Breast epithelium (tissue), 4 donors: ENCODE measurements at places on chromosomes 3 and 15. TPM values are rescaled to one million over a fixed set of nuclear protein-coding genes. Genes with fewer than 3 reads are reported as not detected.

Gene PRTG
- total RNA-seq, result 11.6 TPM

Gene COPS2
- total RNA-seq, result 96.8 TPM

Gene C3orf52
- 0.64 TPM for total RNA-seq

Gene NT5DC2
- total RNA-seq, result 26.5 TPM

- H3K27me3 ChIP-seq, result no peaks in the 10 kb centered on the region
- peak; percentile 62 for DNase-seq
Observed at GRCh38 chr15:45205192-45205591, 17.4 kb upstream of the SHF start.

- H3K27me3 ChIP-seq, result no peaks in the 10 kb centered on the region
- no peak overlapping the region for H3K27ac ChIP-seq
- no peaks in the 10 kb centered on the region for H3K36me3 ChIP-seq
- no peak overlapping the region for H3K4me3 ChIP-seq
- no peaks in the 10 kb centered on the region for H3K4me1 ChIP-seq
- DNase-seq, result no peak
Observed at GRCh38 chr3:69126999-69127398, 4.6 kb upstream of the LMOD3 start.

- H3K27me3 ChIP-seq, result no peaks in the 10 kb centered on the region
- no peaks in the 10 kb centered on the region for H3K4me1 ChIP-seq
- no peak overlapping the region for H3K4me3 ChIP-seq
- H3K27ac ChIP-seq, result peak overlapping the region; percentile 69
- no peak for DNase-seq
Observed at GRCh38 chr3:61616586-61616985, 55.2 kb downstream of the PTPRG start.

- no peak for DNase-seq
- no peaks in the 10 kb centered on the region for H3K27me3 ChIP-seq
- no peaks in the 10 kb centered on the region for H3K36me3 ChIP-seq
- no peaks in the 10 kb centered on the region for H3K4me1 ChIP-seq
- no peak overlapping the region for H3K27ac ChIP-seq
- no peak overlapping the region for H3K4me3 ChIP-seq
Observed at GRCh38 chr3:155641956-155642355, 102.9 kb downstream of the PLCH1 start.

DNA sequence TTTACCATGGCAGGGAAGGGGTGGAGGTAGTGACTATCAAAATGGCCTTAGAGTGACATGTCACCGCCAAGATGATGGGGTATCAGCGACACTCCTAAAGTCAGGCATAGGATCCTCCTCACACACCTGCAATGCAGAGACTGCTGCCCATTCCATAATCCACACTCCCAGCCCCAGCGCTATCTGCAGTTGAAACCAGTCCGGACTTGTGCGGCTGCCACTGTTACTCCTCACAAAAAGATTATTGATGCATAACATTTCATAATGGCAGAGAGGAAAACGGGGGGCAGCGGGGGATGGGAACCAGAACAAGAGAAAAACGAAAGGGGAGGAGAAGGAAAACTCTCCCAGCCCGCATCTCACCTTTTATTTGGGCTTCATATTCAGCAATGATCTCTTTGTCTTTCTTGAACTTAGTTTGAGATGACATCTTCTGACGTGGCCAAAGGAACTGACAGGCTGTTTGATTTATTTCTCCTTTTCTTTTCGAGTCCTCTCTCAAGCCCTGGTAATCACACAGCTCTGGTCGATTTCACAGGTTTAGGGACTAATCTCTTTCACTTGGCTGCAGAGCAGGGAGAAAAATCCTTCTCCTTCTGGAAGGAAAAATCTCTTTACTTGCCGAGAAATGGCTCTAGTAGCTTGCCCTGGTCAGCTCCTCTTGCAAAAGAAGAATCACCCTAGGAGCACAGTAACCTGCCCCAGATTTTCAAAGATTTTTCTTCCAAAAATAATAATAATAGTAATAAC is 749 bp downstream of the SRGAP3 start:
- H3K27me3 ChIP-seq, result no peaks in the 10 kb centered on the region
- H3K36me3 ChIP-seq, result no peaks in the 10 kb centered on the region
- H3K27ac ChIP-seq, result peak overlapping the region; percentile 23
- peaks cover 7% of the 10 kb centered on the region for H3K4me1 ChIP-seq

- no peaks in the 10 kb centered on the region for H3K4me1 ChIP-seq
- DNase-seq, result no peak
- H3K36me3 ChIP-seq, result no peaks in the 10 kb centered on the region
- no peaks in the 10 kb centered on the region for H3K27me3 ChIP-seq
Observed at GRCh38 chr15:98143116-98143515, 182.6 kb downstream of the ARRDC4 start.

- H3K27me3 ChIP-seq, result no peaks in the 10 kb centered on the region
- peak overlapping the region; percentile 65 for H3K27ac ChIP-seq
- DNase-seq, result peak; percentile 48
Observed at GRCh38 chr3:157136647-157137387, 23.1 kb downstream of the CCNL1 start.

DNA sequence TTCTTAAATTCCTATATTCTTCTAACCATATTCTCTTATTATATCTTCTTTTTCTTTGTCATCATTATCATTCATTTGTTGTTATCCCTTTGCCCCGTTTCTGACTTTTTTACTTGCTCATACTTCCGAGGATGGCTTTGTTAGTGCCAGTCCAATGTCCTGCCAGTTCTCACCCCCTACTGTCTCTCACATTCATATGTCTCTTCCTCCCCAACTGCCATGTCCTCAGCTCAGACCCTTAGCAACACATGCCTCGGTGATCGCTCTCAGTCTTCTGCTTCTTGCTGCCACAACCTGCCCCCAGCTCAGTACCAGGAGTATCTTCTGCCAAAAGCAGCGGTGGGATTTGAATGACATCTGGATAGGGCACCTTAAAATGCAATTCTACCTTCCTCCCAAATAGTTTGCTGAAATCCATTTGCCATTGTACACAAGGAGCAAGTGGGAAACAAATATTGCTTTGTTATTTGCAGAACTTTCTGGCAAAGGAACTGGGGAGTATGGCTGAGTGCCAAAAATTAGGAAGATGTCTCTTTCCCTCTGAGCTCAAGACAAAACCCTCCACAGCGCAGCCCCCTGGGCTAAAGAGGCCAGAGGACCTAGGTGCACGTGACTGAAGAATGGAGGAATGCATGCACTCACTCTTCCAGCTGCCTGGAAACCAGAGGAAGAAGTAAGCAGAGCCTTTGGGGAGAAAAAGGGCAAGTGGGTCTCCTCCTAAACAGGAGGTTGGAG is 57.7 kb upstream of the CTNNB1 start:
- no peaks in the 10 kb centered on the region for H3K27me3 ChIP-seq
- no peak for DNase-seq
- H3K4me3 ChIP-seq, result no peak overlapping the region

GRCh38 chr3:58626841-58627569 is 39.6 kb downstream of the FAM3D start:
- H3K4me1 ChIP-seq, result peaks cover 24% of the 10 kb centered on the region
- peak overlapping the region; percentile 67 for H3K27ac ChIP-seq
- H3K4me3 ChIP-seq, result peak overlapping the region; percentile 0
- no peak for DNase-seq
- H3K27me3 ChIP-seq, result no peaks in the 10 kb centered on the region
- no peaks in the 10 kb centered on the region for H3K36me3 ChIP-seq

DNA sequence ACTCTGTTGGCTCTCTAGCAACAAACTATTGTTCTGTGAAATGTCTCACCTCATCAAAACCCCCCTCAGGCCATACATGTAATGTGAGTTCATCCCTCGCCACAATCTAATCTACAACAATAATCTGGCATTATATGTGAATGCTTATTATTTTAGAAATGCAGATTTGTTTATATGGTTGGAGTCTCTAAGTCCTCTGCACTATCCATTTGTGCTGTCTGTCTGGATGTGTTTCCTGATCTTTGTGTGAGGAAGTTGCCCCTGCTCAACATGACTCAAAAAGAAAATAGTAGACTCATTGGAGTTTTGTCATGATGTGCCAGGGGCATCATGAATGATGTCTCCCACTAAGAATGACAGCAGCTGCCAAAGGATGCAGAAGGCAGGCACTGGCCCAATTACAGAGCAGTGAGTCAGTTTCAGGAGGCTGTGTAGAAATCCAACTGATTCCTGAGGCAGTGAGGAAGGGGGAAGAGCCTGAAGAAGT is 161.6 kb upstream of the PDZRN3 start:
- no peaks in the 10 kb centered on the region for H3K4me1 ChIP-seq
- peak overlapping the region; percentile 48 for H3K27ac ChIP-seq
- DNase-seq, result no peak

GRCh38 chr15:78072080-78072892 is 5.2 kb downstream of the TBC1D2B start:
- H3K4me1 ChIP-seq, result peaks cover 13% of the 10 kb centered on the region
- no peaks in the 10 kb centered on the region for H3K36me3 ChIP-seq
- H3K4me3 ChIP-seq, result no peak overlapping the region
- H3K27me3 ChIP-seq, result no peaks in the 10 kb centered on the region
- no peak for DNase-seq

DNA sequence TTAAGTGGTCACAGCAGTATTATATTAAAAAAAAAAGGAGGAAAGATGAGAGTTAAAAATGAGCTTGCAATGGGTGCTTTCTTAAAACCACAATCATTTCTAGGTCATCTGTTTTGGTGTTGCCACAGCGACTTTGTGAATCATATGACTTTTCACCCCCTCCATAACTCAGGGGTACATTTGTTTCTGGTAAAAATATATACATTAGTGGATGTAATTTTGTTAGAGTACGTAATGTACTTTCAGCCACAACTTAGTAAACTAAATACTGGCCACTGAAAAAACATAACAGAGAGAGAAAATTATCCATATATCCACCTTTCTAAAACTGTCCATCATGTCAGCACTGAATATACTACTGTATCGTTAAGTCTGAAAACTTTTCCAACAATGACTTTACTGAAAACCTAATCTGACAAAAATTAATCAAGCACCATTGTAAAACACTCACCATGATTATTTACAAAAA is 3.4 kb downstream of the ANKRD28 start:
- H3K27me3 ChIP-seq, result no peaks in the 10 kb centered on the region
- H3K4me3 ChIP-seq, result peak overlapping the region; percentile 65
- H3K4me1 ChIP-seq, result no peaks in the 10 kb centered on the region
- DNase-seq, result no peak

DNA sequence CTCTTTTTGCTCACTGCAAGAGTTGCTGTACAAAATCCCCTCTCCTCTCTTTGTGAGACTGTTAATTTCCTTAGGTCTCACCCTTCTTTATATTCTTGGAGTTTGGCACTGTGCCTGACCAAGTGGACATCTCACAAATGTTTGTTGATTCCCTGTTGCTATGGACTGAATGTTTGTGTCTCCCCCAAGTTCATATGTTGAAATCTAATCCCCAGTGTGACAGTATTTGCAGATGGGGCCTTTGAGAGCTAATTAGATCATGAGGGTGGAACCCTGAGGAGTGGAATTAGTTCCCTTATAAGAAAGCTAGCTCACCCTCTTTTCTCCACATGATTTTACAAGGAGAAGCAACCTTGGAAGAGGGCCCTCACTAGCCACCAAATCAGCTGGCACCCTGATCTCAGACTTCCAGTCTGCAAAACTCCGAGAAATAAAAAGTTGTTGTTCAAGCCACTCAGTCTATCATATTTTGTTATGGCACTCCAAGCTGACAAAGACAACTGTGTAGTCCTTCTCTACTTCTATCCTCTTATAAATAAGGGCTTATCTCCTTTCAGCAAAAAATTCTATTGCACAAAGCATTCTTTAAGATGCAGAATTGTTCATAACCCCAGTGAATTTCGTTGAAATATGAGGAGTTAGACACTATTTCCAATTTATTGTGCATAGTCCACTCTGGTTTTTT is 65.5 kb upstream of the NPHP3 start:
- H3K4me3 ChIP-seq, result no peak overlapping the region
- peak overlapping the region; percentile 44 for H3K27ac ChIP-seq
- no peaks in the 10 kb centered on the region for H3K4me1 ChIP-seq
- no peak for DNase-seq
- no peaks in the 10 kb centered on the region for H3K27me3 ChIP-seq

DNA sequence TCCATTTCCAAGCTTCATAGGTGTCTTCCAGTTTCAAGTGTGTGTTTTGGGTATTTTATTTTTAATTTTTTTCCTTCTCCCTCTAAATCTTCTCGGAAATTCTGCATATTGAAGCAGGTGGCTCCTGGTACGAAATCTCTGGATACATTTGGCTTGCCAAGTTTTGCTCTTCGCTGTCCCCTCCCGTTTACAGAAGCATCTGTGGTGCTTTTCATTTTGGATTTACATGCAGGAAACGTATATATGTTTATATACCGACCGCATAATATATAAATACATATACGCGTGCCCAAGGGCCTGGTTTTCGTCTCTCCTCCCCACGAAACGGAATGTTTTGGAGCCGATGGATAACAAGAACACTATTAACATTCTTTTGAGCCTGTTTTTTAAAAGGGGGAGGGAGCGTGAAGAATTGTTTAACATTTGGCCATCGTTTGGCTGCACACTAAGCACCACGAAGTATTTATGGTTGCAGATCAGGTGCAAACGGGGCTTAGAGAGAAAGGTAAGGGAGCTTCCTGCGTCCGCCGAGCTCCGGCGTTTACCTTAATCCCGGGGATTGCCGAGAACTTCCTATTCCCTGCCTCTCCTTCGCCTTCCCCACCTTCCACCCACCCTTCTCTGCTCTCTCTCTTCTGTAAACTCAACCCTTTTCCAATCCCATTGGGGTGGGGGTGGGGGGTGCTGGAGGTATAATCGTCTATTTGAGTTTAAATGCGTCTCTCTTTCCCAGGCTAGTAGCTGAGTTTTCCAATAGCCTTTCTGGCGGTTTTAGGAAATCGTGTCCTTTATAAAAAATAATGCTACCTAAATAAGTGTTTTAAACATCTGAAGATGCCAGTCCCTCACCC is 1.1 kb upstream of the NLGN1 start:
- H3K27ac ChIP-seq, result no peak overlapping the region
- no peaks in the 10 kb centered on the region for H3K4me1 ChIP-seq
- H3K27me3 ChIP-seq, result no peaks in the 10 kb centered on the region
- DNase-seq, result no peak
- peak overlapping the region; percentile 69 for H3K4me3 ChIP-seq

DNA sequence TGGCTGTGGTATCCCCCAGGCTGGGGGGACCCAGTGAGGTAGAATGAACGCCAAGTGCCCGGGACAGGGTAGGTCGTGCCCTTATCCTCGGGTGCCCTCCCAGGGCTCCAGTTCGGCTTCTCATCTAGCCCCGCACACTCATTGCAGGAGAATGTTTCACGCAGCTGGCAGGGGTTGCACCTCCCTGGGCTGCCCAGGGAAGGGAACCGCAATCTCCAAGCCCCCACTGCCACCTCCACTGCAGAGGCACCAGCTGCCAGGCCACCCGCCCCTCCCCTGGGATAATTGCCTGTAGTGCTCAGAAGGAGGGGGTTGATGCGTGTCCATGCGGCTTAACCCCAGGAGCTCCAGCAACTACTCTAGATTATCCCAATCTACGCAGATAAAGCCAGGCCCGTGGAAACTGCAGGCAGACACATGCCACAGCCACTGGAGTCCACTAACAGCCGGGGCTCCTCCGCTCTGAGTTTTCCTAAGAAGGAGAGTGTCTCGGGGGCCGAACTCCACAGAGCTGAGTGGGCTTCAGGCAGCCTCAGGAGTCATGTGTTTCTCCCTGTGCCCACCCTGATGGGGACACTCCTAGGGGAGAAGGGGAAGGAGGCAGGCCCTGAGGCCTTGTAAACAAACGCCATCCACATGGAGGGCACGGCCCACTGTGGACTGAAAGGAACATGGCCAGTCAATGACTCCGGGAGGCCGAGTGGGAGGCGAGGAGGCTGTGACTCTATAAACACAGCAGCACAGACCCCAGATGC is 137.2 kb upstream of the IQSEC1 start:
- H3K4me3 ChIP-seq, result no peak overlapping the region
- H3K4me1 ChIP-seq, result no peaks in the 10 kb centered on the region
- no peaks in the 10 kb centered on the region for H3K36me3 ChIP-seq
- peaks cover 13% of the 10 kb centered on the region for H3K27me3 ChIP-seq
- H3K27ac ChIP-seq, result no peak overlapping the region
